ENCODE measurements at places on chromosomes 1 and 21. TPM values are rescaled to one million over a fixed set of nuclear protein-coding genes. Genes with fewer than 3 reads are reported as not detected.
A peak's percentile ranks its signal among the peaks of the same experiment; 100 is the strongest.

DNA sequence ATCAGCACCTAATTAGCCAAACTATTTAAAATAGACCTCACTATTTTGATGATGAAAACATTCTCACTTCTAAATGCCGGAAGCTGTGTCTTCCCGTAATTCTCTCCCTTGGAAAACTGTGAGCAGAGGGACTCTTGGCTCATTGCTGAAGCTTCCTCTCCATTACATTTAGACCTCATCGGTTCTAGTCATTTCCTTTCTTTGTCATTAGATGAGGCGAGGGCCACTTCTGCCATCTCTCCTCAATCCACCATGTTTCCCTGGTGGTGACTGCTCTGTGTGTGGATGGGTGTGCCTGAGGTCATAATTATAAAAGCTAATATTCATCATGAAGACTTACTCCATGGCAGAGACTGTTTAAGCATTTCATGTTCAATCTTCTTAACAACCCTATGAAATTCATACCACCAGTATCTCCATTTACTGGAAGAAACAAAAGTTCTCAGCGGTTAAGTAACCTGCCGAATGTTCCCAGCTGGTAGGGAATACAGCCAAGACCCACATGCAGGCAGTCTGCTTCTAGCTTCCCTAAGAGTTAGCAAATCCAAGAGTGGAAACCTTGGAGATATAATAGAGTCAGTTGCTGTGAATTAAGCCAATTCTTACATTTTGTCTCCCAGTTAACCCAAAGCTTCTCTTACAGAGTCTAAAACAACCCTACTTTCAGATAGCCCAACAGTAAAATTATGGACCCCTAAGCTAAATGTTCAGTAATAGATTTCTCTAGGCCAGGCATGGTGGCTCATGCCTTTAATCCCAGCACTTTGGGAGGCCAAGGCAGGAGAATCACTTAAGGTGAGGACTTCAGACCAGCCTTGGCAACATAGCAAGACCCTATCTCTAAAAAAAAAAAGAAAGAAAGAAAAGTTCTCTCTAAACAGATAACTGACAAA, 156.2 kb downstream of the ZBTB18 start:
- no peak for DNase-seq

GRCh38 chr1:110463725-110464124, 12.8 kb downstream of the PROK1 start:
- peak; percentile 29 for DNase-seq

DNA sequence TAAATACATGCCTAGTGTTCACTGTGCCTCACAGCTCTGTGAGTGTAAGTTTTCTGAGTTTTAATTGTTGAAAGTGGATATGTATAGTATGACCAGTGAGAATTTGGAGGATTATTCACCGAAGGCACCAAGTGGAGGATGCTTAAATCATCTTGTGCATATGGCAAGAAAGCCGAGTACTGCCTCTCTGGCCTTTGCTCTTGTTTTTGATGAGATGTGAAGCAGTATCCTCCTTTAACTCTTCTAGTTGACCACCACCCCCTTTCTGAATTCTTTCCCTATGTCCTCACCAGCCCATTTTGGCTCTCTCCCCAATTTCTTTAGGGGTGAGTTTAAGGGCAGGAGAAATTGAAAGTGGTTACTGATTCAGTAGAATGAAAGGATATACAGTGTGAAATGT, 130.4 kb downstream of the SYT2 start:
- no peak for DNase-seq

DNA sequence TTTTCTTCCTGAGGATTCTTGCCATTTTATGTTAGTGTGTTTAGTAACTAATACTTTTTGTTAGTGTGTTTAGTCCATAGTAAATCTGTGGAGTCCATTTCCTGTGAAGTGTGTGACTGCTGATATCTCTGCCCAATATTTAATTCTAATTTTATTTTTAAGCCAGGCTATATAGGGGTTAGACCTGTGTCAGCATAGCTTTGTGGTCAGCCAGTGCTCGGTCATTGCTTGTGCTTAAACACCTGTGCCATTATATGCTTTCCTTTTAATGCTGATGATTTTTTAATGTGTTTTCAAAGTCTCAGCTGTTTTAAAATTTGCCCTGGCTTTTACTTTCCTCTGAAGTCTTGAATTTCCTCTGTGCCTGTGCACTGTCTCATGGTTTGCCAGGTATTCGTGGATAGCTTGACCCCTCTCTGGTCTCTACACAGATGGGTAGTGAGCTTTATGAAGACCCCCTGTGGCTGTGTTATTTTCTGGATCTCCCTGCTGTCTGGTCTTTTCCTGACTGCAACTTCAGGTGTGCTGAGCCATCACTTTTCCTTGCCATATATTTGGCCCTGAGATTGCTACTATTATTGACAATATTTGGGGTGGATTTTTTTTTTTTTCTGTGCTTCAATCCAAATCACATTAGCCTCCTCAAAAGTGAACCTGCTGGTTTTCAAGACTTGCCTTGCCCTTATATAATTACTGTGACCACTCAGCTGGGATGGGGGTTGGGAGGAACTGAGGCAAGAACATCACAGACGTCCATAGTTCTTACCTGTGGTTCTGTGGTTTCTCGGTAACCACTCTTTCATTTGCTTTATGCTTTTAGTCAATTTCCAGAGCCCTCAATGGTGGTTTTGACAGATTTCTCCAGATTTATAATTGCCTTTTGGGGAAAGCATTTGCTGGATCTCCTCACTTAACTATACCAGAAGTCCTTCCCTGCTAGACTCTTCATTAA, 59.6 kb downstream of the RPS6KC1 start:
- DNase-seq, result no peak

DNA sequence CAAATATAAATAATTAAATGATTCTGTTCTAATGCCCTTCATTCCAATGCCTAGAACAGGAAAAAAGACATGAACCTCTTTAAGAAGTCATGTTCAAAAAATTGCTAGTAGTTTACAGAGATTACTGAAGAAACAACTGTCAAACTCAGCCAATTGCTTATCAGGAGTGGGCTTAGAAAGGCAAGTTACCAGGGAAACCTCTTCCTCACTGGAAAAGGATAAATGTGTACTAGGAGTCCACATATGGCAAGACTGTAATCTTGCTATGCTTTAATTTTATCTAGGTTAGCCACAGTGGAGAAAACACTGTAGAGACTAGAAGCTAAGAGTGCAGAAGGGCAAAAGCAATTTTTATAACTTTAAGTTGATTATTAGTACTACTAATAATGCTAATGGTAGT, 42.1 kb upstream of the DEPDC1 start:
- DNase-seq, result no peak

GRCh38 chr1:98490099-98490498, 171.4 kb upstream of the SNX7 start:
- DNase-seq, result no peak

GRCh38 chr1:244346972-244347618, 104.6 kb downstream of the ADSS2 start:
- DNase-seq, result no peak

GRCh38 chr1:45018599-45019230, 6.7 kb downstream of the UROD start:
- DNase-seq, result peak; percentile 68

DNA sequence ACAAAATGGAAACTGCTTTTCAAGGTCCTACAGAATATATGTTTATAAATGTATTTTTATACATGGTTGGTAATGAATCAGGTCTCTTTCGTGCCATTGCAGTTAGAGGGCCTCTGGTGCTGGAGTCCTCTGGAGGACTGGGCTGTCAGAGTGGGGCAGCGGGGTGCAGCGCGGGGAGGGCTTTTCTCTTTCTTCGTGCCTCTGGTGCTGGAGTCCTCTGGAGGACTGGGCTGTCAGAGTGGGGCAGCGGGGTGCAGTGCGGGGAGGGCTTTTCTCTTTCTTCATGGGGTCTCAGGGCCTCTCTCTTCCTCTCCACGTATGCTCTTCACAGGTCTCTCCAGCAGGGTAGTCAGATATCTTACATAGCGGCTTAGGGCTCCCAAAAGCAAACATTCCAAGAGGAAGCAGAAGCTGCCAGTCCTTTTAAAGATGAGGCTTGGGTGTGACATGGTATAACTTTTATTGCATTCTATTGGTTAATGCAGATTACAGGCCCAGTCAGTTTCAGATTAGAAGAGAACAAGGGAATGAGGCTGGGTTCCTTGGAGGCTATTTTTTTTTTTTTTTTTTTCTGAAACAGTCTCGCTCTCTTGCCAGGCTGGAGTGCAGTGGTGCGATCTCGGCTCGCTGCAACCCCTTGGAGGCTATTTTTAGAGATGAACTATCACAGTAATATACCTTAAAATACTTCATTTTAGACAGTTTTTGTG, 13.1 kb downstream of the SDCCAG8 start:
- DNase-seq, result no peak

- DNase-seq, result peak; percentile 99
Measured at GRCh38 chr1:15965228-15965767, 10.6 kb downstream of the ZBTB17 start.

GRCh38 chr1:72178266-72178665, 104.1 kb downstream of the NEGR1 start:
- no peak for DNase-seq

DNA sequence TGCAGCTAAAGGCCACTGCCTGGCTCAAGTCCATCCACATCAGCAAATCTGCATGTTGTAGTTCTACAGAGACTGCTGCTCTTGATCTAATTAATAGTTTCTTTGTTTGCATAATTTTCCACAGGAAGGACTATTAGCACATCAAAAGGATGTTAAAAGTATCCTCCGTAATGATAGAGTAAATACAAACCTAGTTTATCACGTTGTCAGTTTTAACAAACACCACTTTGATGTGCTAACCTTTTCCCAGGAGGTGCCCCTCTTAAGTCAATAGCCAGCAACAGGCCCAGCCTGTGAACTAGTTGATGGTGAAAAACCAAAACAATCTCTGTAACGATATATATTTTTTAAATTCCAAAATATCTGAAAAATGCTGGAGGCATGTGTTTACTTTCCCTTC, 64.2 kb upstream of the SLC22A15 start:
- DNase-seq, result no peak

DNA sequence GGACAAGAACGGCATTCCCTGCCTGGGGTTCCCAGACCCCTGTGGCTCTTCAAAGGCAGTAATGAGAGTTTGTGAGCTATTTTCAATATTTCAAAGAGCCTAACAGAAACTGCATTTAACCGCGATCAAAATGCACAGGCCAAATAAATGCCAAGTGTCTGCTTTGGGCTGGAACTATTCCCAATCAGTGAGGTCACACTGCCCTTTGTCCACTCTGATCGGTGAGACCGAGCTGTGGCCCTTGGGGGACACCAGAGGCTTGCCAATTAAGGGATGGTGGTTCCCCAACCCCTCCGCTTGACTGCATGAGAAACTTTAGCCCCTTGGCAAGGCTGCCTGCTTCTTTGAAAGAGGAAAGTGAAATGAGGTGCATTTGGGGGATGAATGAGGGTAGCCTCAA, 20.3 kb downstream of the CSMD2 start:
- no peak for DNase-seq

DNA sequence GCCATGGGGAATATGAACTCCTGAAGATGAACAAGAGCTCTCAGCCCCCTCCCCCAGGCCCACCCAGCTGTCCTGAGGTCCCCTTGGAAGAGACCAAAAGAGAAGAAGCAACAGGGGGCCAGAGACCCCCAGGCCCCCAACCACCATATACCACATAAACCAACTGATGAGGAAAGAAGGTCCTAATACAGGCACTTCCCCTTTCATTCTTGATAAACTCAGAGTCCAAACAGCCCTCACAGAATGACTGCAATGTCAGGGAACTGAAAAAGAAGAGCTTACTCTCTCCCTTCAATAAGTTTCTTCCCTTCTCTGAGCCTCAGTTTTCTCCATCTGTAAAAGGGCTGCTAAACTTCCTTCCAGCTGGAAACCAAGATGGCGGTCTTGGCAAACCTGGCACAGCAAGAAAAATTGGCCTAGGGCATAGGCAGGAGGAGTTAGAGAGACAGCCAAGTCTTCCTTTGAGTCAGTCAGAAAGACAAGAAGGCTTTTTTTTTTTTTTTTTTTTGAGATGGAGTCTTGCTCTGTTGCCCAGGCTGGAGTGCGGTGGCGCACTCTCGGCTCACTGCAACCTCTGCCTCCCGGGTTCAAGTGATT, 90.5 kb downstream of the VWA5B1 start:
- DNase-seq, result no peak

DNA sequence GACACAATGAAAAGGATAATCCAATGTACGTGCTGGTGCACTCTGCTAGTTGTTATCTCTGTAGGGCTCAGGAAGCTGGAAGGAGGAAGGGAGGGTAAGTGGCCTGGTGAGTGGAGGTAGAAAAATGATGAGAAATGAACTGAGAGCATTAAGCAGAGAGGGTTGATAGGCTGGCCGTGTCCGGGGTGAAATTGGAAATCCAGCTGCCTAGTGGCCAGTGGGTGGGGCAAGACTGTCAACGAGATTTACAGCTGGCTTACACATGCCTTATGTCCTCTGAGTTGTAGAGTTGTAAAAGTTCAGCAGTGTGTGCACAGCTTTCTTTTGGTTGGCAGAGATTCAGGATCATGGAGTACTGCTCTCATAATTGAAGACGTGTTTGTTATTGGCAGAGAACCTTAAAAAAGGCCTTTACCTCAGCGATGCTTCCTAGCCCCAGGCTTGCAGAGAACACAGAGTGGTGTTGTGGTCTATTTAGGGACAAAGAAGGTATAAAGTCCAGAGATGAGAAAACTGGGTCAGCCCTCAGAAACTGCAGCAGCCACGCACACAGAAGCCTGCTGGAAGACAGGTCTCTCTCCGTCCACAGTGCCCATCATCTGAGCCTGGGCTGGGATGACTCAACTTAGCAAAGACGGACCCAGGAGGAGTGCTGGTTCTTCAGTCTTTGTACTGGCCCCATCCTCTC, 132.4 kb downstream of the EDEM3 start:
- peak; percentile 88 for DNase-seq

DNA sequence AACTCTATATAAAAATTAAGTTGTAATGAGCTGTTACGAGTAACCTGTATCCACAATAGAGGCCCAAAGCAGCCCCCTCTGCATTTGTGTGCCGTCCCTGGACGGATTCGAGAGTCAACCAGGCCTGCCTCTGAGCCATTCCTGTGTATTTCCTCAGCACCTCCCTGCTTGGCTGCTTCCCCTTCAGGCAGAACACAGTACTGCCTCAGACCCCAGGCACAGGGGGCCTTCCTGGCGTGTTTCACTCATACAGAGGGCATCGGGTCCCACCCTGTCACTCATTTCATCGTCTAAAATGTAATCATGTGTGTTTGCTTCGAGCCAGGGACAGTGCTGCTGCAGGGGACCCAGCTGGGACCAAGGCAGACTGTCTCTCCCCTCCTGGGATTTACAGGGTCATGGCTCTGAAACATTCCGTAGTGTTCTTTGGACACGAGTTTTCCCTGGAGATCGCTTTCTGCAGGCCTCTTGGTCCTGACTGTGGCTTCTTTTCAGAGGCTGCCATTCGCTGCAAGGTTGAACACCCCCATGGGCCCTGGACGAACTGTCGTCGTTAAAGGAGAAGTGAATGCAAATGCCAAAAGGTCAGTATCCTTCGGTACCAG, 19.4 kb downstream of the LGALS8 start:
- peak; percentile 10 for DNase-seq

Gene SPRR1B
- not detected for total RNA-seq

Gene ALX3
- total RNA-seq, result not detected

Gene ADORA3
- not detected for total RNA-seq

Gene FCMR
- 1.7 TPM for total RNA-seq

Gene PPP2R5A
- total RNA-seq, result 60.0 TPM

Measured in SK-MEL-5 (cell line).